ENCODE measurements at places on chromosomes 7 and 10.

DNA sequence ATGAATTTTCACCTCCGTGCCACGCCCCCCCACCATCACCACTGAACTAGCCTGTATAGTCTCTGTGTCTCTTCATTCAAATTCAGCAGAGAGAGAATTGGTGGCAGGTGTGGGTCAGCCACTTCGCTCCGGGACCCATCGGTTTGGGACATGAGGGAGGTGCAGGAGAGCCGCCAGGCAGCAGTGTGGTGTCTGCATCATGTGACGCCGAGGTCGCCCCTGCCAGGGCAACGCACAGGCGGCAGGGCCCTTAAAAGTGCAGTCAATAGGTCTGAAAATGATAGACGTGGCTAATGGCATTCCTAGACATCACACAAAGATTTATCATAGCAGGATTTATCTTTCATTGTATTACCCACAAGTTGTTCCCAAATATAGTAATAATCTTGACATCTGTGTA lies 100.6 kb upstream of the RNF32 start:
- no peak for DNase-seq

- no peak for DNase-seq
Observed at GRCh38 chr7:158031867-158032308, 555.7 kb downstream of the PTPRN2 start.

GRCh38 chr7:101924171-101924570 lies 106.7 kb downstream of the CUX1 start:
- DNase-seq: no peak

GRCh38 chr7:84112771-84113170 lies 81.8 kb downstream of the SEMA3A start:
- no peak for DNase-seq

- no peak for DNase-seq
Observed at GRCh38 chr7:113367041-113367586, 248.8 kb upstream of the SMIM30 start.

DNA sequence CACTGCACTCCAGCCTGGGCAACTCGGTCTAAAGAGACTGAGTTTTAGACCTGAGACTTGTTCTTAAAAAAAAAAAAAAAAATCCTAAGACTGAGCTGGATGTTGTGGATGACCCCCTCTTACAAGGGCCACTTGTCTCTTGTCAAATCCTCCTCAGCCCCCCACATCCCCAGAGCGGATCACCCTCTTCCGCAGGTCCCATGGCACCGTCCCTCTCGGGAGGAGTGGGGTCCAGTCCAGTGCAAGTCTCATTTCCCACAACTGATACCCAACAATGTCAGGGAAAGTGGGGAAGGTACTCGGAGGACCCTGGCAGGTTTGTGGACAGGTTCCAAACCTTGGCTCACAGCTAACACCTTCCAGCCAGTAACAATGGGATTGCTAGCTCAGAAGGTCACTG lies 100.3 kb downstream of the ELFN1 start:
- DNase-seq: no peak

- no peak for DNase-seq
Observed at GRCh38 chr7:157434701-157435100, 97.9 kb downstream of the DNAJB6 start.

DNA sequence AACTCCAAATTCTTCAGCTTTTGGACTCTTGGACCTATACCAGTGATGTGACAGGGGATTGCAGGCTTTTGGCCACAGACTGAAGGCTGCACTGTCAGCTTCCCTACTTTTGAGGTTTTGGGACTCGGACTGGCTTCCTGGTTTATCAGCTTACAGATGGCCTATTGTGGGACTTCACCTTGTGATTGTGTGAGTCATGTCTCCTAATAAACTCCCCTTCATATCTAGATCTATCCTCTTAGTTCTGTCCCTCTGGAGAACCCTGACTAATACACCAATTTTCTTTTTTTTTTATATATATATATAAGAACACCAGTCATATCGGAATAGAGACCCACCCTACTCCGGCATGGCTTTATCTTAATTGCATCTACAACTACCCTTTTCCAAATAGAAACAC lies 166.8 kb downstream of the ETV1 start:
- DNase-seq: no peak

GRCh38 chr10:79061441-79062315 lies 7.1 kb upstream of the ZMIZ1 start:
- no peak for DNase-seq

DNA sequence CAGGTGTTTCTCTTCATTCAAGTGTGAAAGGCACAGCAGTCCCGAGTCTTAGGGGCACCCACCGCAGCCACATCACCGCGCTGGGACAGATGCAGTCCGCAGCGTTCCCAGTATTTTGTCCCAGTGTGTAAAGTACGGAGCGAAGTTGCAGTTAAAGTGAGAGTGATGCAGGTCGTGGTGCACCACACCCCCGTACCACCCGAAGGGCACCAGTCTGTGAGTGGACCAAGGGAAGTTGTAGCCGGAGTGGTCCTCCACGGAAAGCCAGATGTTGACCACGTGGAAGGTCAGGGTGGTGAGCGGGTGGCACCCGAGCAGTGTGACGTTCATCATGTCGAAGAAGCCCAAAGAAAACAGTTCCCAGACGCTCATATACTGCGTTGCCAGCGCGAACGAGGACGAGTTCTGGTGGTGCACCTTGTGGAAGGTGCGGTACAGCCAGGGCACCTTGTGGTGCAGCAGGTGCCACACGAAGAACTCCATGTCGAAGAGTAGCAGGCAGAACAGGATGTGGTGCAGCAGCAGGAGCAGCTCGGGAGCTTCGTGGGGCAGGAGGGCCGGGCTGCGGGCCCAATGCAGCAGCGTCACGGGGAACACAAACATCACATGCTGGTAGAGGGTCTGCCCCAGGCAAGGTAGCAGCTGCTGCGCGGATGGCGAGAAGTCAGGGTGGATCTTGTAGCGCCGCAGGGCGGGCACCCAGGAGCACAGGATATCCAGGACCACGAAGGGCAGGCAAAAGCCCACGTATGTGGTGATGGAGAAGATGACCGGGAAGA lies 526 bp downstream of the CH25H start:
- DNase-seq: peak; percentile 32

GRCh38 chr7:135263321-135263970 lies 29.8 kb downstream of the STRA8 start:
- DNase-seq: no peak

- DNase-seq: no peak
Observed at GRCh38 chr7:145643981-145644380, 472.6 kb upstream of the CNTNAP2 start.

DNA sequence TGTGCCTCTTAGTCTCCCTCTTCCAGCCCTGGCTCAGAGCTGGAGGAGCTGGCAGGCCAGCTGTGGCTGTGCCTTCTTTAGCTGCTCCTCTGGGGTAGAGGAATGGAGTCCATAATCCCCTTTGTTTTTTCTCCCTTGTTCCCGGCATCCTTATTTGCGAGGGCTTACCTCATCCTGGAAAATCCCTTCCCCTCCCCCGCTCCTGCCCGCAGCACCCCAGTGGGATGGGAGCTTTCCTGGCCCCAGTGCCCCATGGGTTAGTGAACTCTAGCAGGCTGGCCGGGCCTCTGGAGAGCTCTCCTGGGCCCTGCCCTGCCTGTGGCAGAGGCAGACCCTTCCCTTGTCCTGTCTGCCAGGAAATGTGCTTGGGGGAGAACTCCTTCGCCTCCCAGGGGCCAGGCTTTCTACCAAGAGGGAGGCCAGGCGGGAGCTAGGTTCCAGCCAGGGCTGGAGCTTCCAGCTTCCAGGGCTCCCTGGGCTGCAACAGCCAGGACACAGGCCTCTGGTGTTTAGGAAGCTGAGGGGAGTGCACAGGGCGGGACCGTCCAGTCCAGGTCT lies 16.5 kb upstream of the TRIM8 start:
- no peak for DNase-seq

DNA sequence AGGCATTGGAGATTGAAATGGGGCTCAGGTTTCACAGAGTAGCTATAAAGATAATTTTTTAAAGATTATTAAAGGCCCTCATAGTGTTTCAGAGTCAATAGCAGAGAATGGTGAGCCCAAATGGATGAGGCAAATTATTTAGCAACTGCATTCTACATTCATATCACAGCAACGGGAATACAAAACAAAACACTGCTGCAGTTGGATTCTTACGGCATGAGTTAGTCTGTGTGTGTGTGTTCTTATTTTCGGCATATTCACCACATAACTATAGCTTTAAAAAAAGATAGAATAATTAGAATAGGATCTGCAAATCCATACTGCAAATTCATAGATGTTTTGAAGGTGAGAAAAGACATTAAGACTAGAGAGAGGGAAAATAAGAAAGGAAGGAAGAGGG lies 66.0 kb downstream of the SUGCT start:
- DNase-seq: no peak

DNA sequence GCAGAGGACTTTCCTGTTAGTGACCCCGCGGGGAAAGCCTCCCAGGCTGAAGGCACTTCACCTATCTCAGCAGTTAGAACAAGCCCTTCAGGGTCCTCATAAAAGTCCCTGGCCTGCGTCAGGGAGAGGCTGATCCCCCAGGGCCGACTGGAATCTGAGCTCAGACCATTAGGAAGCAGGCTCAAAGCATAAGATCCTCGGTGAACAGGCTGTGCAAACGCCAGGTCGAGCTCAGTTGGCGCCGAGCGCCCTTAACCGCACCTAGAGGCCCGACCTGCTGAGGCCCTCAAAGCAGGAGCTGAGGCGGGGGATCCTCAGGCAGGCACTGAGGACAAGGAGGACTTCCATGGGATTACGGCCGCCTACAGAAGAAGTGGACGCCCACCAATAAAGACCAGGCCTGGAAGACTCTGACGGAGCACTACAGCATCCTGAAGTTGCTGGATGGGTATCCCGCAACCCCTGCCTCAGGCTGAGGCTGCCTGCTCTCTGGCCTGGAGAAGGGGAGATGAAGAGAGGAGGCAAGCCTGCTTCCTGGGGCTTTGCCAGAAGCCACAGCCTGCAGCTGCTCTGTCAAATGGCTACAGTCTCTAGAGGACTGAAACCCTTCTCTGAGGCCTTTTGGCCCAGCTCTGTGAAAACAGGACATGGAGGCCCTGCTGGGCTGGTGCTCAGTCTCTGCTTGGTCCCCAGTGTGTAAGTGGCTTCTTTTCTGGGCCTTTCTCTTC lies 29.9 kb downstream of the LIPJ start:
- no peak for DNase-seq

DNA sequence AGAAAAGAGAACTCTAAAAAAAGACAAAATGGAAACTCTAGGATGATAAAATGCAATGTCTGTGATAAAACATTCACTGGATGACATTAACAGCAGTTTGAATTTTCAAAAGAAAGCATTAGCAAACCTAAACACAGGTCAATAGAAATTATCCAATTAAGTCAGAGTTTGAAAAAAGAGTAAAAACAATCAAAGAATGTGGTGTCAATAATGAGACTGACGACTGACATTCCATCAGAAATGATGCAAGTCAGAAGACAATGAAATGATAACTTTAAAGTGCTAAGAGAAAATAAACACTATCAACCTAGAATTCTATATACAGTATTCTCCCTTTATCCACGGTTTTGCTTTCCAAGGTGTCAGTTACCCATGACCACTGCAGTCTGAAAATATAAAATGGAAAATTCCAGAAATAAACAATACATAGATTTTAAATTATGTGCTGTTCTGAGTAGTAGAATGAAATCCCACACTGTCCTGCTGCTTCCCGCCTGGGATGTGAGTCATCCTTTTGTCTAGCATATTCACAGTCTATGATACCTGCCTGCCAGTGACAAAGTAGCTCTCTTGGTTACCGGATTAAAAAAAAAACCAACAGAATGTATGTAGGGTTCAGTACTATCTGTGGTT lies 38.3 kb upstream of the SFMBT2 start:
- no peak for DNase-seq

GRCh38 chr7:128931965-128932861 lies 5.5 kb upstream of the IRF5 start:
- DNase-seq: no peak

- no peak for DNase-seq
Observed at GRCh38 chr7:155580367-155580766, 34.0 kb upstream of the CNPY1 start.

DNA sequence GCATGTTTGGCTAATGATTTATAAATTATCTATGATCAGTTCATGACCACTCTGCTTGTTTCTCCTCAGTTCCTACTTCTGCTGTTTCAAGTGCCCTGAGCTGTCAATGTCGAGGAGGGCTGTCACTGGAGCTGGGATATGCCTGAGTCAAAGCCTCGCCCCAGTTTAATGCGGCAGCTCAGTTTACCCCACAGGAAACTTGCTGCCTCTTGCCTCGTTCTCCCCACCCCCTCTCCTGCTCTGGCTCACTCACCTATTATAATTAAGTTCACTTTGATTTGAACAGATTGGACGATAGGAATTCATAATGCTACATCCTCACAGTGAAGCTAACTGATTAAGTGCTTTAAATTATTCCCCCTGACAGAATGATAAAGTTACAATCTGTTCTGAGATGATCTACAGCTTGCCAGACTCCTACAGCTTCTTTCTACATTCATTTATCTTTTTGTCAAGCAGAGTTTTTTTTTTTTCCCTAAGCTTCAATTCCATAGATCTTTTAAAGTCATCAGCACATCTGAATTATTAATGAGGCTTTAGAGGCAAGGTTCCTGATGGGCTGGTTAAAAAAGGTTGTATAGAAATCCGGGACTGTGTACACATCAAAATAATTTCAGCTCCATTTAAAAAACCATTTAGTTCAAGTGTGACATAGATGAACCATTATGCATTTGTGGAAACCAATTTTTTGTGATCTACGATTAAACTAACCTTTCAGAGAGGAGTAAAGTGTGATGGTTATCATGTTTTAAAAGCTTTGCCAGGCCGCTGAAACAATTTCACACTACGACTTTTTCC lies 758.3 kb downstream of the KCNMA1 start:
- no peak for DNase-seq

- peak; percentile 1 for DNase-seq
Observed at GRCh38 chr7:68434857-68435256, 1163.4 kb upstream of the AUTS2 start.

DNA sequence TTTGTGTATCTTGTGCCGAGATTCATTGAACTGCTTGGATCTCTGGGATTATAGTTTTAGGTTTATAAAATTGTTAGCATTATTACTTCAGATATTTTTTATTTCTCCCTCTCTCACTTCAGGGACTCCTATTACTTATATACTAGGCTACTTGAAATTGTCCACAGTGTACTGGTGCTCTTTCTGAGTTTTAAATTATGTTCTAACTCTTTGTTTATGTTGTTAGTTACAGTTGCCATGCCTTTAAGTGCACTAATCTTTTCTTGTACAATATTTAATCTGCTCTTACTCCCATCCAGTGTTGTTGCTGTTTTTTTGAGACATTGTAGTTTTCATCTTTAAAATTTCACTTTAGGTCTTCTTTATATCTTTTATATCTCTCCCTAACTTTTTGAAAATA lies 13.1 kb downstream of the PLEKHS1 start:
- DNase-seq: no peak

Data from activated CD4-positive, alpha-beta T cell treated with anti-CD3 and anti-CD28 coated beads, Interleukin-2, amount 50 U/mL, for 1 hour (primary cell).